Common myeloid progenitor, CD34-positive (primary cell): ENCODE measurements at places on chromosomes 5 and 9.
A peak's percentile ranks its signal among the peaks of the same experiment; 100 is the strongest.

DNA sequence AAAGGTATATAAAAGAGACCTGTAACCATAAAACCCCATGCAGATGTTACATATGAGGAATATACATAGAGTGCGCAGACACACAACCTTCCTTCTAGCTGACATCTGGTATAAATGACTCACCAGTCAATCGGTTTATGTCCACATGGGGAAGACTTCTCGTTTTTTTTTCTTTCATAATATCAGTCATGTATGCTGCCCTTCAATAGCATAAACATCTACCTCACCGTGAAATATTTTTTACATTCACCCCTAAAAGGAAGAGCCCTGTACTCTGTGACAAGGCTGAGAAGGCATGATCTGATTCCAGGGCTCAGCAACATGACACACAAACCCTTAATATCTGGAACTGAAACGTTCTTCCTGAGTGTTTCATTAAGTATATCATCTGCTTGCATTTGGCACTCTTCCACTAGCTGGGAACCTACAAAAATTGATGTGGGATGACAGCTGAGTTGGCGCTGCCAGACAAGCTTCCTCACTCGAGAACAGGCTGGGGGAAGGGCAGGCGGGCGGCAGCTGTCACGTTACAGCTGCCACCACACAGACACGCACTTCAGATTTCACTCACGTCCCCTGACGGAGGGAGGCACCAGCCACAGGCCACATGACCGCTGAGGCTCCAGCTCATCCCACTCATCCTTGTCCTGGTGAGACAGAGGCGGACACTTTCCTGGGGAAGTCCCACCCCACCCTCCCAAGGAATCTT, 74.2 kb downstream of the SHB start:
- DNase-seq: peak; percentile 70

DNA sequence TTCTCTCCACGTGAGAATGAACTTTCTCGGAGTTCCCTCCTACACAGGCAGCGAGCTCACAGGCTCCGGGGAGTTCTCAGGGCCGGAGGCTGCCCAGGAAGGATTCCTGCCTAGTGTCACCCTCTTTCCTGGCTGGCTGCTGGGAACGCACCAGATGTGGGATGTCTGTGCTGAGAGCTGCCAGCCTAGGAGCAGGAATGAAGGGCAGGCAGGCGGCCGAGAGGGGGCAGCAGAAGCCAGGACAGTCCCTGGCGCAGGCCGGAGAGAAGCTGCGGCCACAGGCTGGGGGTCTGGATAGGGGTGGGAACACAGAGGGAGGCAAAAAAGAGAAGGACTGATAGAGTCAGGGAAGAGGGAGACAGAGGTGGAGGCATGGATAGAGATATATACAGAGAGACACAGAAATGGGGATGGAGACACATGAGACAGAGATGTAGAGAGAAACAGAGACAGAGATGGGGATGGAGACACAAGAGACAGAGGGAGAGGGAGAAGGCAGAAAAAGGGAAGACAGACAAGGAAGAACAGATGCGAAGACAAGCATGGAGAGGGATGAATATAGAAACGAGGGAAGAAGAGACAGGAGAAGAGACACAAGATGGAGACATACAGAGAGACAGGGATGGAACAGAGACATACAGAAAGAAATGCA, 25.3 kb upstream of the ENHO start:
- DNase-seq: peak; percentile 34

DNA sequence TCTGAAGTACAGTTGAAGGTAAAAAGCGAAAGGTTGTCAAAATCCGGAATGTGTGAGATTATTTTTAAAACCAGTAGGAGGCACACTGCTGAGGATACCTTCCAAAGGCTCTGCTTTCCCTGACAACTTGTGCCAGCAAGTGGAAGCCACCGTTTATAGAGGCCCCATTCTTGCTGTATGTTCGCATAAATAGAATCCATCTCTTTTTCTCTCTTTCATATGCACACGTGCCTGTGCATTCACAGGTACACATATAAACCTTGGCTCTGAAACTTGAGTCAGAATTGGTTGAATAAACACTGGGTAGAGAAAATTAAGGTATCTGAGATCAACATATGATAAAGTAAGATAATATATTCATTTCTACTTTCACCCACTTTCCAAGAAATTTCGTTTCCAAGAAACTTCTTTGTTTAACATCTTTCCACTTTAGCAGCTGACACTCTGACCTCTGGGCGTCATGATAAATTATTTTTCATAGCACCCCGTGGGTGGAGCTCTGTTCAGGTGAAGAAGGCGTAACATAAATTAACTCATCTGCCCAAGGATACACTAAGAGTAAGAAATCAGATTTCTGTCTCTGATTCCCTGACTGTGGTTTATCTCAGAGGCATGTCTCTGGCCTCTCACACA, 63.7 kb upstream of the RICTOR start:
- DNase-seq: no peak

GRCh38 chr5:10860645-10861422, 99.8 kb upstream of the DAP start:
- DNase-seq: no peak

DNA sequence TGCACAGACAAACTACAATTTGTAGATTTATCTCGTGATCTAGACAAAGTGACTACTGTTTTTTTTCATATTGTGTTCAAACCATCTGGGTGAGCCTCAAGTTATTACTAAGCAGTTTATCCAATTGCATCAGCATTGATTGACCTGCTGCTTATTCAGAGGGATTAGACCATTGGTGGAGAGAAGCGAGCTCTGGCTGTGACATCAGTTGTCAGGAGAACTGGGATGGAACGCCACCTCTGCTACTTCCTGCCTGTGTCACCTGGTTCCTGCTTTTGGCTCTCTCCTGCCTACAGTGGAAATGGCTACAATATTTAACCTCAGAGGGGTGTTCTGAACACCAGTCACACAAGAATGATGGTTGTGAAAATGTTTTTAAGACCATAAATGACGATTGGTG, 12.1 kb downstream of the NR4A3 start:
- DNase-seq: peak; percentile 44

DNA sequence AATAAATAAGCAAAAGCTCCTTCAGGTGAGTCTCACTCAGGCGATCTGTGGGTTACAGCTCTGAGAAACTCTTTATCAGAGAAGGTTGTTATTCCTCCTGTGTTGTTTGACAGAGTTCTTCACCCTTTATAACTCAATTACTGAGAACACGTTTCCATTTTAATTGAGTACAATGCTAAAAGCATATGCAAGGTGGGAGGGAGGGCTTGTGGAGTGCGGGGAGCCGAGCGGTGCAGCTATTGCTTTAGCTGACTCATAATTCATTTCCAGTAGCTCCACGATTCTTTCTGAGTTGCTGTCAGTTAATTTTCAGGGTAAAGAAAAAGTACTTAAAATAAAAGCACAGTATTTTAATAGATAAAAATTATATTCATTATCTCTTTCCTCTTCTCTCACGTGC, 104.7 kb upstream of the CKMT2 start:
- DNase-seq: no peak

GRCh38 chr5:44536650-44537260, 147.5 kb upstream of the FGF10 start:
- peak; percentile 28 for DNase-seq

DNA sequence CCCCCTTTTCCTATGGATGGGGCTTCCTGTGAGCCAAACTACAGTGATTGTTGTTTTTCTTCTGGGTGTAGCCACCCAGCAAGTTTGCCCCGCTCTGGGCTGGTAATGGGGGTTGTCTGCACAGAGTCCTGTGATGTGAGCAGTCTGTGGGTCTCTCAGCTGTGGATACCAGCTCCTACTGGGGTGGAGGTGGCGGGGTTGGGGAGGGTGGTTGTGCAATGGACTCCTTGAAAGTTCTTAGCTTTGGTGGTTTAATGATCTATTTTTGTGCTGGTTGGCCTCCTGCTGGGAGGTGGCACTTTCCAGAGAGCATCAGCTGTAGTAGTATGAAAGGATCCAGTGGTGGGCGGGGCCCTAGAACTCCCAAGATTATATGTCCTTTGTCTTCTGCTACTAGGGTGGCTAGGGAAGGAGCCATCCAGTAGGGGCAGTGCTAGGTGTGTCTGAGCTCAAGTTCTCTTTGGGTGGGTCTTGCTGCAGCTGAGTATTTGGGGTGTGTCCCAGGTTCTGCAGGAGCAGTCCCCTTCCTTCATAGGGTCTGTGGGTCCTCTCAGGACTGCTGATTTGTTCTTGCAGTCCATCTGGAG, 275.6 kb upstream of the PAPPA start:
- DNase-seq: no peak

GRCh38 chr9:93004561-93004960, 53.9 kb upstream of the SUSD3 start:
- DNase-seq: no peak

DNA sequence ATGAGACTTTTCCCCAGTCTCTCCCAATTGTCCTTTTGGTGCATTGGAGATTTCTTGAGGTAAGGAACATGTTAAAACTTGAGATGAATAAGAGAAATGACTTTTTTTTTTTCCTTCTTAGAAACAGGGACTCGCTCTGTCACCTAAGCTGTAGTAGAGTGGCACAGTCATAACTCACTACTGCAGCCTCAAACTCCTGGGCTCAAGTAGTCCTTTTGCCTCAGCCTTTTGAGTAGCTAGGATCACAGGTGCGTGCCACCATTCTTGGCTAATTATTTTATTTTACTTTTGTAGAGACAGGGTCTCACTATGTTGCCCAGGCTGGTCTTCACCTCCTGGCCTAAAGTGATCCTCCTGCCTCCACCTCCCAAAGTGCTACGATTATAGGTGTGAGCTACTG, 25.9 kb downstream of the CDC42SE2 start:
- no peak for DNase-seq

- DNase-seq: no peak
These were observed 31.9 kb upstream of the PCSK5 start for GRCh38 chr9:75858497-75859092.

- DNase-seq: no peak
These were observed 21.5 kb upstream of the KLF9 start for GRCh38 chr9:70435948-70436347.

GRCh38 chr5:113225259-113225658, 209.5 kb downstream of the TSSK1B start:
- no peak for DNase-seq

- DNase-seq: no peak
These were observed 196.3 kb downstream of the FBXO4 start for GRCh38 chr5:42121401-42121800.

- no peak for DNase-seq
These were observed 717.9 kb upstream of the ADAMTS16 start for GRCh38 chr5:4422247-4422646.

GRCh38 chr5:152688561-152689249, 283.6 kb upstream of the NMUR2 start:
- DNase-seq: no peak

GRCh38 chr5:2256691-2257280, 374.1 kb upstream of the IRX4 start:
- DNase-seq: no peak

DNA sequence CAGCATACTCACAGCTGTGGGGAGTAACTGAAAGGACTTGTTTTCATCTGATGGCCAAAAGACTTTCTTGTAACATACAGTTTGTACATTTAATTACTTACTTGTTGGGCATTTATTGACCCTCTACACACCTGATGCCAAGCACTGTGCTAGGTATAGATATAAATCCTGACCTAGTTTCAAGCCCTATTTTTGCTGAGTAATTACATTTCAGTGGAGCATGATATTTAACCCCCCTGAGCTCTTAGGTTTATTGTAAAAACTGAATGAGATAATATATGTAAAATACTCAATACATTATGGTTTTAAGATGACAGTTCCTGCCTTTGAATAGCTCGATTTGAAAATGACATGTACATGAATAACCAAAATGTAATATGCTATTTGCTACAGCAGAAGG, 68.1 kb upstream of the SLC12A2 start:
- DNase-seq: no peak

GRCh38 chr9:121252104-121252851, 15.7 kb upstream of the GSN start:
- no peak for DNase-seq

- DNase-seq: no peak
These were observed 30.1 kb downstream of the GALNT10 start for GRCh38 chr5:154220625-154221024.

DNA sequence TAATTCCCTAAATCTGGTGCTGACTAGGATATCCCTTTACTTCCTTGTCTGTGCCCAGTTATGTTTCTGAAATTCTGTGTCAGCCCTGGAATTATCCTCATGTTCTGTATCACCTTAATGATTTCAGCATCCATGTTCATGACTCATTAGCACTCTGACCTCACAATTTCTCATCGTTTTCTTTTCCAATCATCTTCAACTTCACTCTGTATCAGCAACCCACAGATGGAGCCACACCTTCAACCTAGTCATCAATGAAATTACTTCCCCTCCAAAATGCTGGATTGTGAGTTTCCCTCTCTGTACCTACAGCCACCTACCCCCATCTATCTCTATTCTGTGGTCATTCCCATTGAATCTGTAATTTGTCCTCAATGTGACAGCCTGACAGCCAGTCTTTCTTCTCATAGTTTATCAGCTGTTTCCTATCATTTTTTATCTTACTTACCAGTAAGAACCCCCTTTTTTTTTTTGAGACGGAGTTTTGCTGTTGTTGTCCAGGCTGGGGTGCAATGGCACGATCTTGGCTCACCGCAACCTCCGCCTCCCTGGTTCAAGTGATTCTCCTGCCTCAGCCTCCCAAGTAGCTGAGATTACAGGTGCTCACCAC, 3.1 kb upstream of the IL6ST start:
- peak; percentile 30 for DNase-seq

DNA sequence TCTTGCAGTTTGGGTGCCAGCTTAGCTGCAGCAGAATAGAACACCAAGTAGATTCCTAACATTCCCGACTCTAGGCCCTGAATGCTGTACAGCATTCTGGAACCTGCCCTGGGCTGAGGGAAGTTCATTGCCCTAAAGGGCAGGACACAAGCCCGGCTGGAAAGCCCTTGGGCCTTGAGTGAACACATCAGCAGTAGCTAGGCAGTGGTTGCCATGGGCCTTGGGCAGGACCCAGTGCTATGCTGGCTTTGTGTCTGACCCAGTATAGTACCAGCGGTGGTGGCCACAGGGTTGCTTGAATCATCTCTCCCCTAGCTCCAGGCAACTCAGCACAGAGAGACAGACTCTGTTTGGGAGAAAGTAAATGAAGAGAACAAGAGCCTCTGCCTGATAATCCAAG, 137.8 kb downstream of the AGTPBP1 start:
- no peak for DNase-seq

- no peak for DNase-seq
These were observed 17.6 kb downstream of the DMXL1 start for GRCh38 chr5:119088438-119088837.

DNA sequence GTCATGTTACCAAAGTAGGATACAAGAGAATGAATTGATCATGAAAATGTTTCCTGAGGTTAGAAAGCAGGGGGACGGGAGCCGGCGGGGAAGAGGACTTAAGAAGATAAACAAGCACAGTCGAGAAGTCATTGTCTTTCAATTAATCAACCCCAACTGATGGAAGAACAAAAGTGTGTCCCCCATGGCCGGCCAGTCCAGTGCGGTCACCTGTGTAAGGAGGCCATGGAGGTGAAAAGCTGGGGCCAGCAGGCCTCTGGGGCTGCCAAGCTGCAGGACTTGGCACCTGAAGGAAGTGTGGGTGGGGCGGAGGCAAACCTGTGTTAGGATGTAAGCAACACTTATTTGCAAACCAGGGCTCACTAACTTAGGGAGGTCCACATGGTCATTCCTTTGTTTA, 223.3 kb upstream of the TBCA start:
- no peak for DNase-seq
